ENCODE measurements at places on chromosomes 6 and 20.
A peak's percentile ranks its signal among the peaks of the same experiment; 100 is the strongest.

DNA sequence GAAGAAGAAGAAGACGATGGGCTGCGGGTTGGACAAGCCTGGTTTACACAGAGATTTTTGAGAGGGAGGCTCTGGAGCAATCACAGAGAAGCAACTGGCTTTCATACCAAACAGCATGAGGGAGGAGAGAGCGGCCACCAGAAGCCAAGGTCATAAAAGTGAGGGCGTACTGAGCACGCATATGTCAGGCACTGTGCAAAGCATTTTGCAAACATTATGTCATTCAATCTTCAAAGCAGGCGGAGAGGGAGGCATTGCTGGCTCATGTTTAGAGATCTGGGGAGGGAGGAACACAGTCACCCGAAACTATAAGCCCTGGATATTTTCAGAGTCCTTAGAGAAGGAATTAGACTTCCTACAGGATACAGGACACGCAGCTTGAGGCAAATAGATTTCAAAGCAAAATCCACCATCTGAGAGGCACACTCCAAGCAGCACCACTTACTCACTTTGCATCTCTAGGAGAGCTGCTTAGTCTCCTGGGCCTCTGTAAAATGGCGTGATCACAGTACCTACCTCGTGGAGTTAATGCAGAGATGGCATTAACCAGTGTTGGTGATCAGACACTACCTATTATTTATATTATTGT is 24.6 kb downstream of the RAMACL start:
- no peak for DNase-seq

- no peak for DNase-seq
Observed at GRCh38 chr6:8080362-8081151, 16.4 kb upstream of the BLOC1S5 start.

DNA sequence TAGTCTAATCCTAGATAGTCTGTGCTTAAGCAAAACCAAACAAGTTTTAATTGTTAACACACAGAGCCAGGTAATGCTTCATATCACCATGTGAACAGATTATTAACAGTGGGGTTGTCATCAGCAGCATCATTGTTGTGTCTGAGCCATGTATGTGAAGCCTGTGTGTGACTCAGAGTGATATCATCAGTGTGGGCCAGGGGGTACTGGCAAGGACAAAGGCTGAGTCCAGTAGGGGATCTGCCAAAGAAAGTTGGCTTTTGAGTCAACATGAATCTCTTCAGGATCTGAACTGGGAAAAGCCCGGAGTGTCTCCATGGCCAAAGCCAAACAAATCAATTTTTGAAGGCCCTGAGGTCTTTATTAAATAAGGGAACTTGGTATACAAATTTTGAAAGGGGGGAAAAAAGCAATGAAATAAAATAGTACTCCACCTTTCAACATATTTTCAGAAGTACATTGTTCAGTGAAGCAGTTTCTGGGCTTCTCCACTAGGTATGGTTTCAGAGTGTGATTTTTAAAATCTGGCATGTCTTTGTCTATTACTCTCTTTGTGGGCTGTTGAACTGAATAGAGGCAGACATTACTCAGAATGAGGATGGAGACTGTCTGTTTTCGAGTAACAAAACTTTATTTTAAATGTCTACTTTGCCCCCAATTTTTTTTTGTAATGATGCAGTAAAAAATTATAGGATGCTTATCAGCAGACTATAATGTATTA is 444.2 kb upstream of the JAG1 start:
- no peak for DNase-seq

GRCh38 chr6:29553268-29554057 is 6.1 kb downstream of the UBD start:
- DNase-seq: no peak

- DNase-seq: no peak
Observed at GRCh38 chr6:156175433-156175832, 601.7 kb upstream of the ARID1B start.

GRCh38 chr6:18405477-18406293 is 18.5 kb downstream of the RNF144B start:
- no peak for DNase-seq

- DNase-seq: no peak
Observed at GRCh38 chr6:41318261-41318653, 17.2 kb upstream of the NCR2 start.

DNA sequence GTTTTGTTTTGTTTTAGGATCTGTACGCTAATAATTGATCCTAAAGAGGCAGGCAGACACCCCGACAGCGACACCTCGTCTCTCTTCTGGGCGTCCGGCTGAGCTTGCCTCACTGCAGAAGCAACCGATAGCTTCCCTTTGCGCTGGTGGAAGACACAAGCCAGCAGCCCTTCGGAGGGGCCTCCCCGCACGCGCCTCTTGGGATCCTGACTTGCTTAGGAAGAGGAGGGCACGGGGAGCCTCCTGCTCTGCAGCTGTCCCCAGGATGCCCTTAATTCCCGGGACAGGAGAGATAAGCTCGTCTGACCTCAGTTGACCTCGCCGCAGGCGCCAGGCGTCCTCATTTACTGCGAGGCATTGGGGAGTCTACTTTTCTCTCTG is 94.0 kb downstream of the CD83 start:
- no peak for DNase-seq

DNA sequence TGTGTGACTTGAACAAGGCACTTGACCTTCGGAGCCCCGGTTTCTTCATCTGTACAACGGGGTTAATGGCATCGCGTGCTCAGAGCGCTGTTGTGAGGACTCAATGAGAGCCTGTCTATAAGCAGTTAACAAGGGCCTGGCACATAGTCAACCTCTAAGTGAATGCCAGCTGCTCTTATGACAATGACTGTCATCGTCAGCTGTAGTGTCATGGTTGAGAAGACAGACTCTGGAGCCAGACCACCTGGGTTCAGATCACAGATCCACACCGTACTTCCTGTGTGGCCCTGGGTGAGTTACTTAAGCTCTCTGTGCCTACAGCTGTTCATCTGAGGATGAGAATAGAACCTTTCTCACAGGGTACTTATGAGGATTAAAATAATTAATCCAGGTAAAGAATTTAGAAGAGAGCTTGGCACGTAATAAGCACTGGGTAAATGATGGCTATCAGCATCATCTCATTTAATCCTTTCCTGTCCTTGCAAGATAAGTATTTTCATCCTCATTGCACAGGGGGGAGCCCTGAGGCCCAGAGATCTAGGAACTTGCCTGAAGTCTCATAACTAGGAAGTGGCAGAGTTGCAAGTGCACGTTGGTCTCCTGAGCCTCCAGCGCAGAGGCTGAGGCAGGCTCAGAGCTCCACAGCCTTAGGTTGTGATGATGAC is 105.3 kb downstream of the EYA2 start:
- peak; percentile 53 for DNase-seq

DNA sequence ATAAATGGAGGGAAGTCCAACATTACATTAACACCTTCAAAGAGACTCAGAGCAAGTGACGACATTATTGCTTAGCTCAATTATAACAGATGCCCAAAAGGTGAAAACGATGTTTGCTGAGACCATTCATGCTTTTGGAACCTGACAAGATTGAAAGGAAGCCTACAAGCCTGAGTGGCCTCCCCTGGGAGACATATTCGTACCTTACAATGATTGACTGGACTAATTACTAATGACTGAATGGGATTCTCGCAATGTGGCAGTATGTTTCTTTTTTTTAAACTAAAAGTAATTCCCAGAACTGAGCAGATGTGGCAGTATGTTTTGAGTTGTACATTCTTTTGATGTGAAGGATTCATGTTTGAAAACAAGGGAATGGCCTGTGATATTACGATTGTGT is 49.9 kb downstream of the VEGFA start:
- DNase-seq: no peak

- no peak for DNase-seq
Observed at GRCh38 chr6:128278836-128279235, 241.6 kb downstream of the PTPRK start.

GRCh38 chr20:40282941-40283340 is 406.1 kb downstream of the MAFB start:
- no peak for DNase-seq

Data from NCI-H2081 (cell line).